ENCODE measurements at places on chromosomes 6 and 20.
A peak's percentile ranks its signal among the peaks of the same experiment; 100 is the strongest.

DNA sequence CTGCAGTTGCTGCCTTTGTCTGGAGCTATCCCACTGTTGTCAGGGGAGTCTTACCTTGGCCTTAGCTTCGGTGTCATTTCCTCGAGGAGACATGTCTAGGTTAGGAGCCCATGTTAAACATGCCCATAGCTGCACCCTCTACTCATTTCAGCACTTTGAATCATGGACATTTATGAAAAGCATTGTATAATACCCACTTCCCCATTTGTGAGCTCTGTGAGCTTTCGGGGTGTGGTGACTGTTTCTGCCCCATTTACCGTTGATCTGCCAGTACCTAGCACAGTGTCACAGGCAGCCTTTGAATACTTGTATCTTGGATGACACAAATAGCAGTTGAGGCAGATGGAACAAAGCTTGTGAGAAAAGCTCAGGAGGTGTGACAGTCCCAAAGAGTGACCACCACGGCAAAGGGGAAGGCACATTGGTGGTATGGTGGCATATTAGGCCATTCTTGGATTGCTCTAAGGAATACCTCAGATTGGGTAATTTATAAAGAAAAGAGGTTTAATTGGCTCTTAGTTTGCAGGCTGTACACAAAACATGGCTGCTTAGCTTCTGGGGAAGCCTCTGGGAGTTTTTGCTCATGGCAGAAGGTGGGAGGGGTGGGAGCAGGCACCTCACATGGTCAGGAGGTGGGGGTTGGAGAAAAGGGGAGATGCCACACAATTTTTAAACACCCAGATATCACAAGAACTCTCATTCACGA lies 42.0 kb downstream of the JARID2 start:
- no peak for DNase-seq

DNA sequence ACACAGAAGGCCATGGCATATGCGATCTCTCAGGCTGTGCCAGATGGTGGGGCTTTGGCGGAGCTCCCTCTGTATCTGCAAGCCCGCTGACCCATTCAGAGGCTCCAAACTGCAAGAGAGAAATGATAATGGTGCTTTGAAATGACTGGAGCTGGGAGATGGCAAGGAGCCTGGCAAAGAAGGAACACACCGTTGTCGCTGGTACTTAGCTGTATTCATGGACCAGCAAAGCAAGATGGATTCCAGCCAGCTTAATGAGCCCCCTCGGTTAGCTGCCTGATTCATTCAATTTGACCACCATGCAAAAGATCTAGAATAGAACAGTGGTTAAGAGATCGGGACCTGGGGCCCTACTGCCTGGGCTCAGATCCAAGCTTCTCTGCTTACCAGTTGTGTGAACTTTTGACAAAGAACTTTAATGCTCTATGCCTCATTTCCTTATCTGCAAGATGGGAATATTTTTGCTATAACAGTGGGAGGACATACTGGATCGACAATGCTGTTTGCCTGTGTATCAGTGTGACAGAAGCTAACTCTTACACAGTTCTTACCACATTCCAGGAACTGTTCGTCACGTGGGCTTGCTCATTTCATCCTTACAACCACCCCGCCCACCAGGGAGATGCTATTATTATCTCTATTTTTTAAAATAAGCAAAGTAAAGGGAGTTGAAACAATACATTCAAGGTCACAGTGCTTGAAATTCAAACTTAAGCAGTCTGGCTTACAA lies 317.8 kb upstream of the SULF2 start:
- no peak for DNase-seq

DNA sequence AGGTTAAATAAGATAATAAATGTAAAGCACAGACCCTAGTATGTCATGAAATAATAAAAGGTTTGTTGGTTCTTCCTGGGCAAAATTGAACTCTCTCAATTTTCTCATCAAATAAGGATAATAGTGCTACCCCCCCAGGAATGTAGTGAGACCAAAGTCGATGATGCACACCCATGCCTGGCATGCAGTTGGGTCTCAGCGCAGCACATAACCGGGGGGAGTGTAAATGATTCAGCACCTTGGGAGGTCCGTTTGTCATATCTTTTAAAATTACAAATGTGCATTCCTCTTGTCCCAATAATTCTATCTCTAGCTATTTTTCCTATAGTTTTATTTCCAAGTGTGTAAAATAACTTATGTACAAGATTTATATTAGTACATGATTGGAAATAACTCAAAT lies 31.3 kb upstream of the CCDC167 start:
- DNase-seq, result no peak

GRCh38 chr6:39289490-39289889 lies 24.7 kb downstream of the KCNK17 start:
- DNase-seq, result no peak

GRCh38 chr20:62047666-62048345 lies 17.9 kb downstream of the TAF4 start:
- no peak for DNase-seq

- no peak for DNase-seq
Measured at GRCh38 chr6:27726619-27727023, 185.6 kb downstream of the OR2B2 start.

GRCh38 chr20:32285082-32285620 lies 7.7 kb downstream of the KIF3B start:
- DNase-seq, result no peak

DNA sequence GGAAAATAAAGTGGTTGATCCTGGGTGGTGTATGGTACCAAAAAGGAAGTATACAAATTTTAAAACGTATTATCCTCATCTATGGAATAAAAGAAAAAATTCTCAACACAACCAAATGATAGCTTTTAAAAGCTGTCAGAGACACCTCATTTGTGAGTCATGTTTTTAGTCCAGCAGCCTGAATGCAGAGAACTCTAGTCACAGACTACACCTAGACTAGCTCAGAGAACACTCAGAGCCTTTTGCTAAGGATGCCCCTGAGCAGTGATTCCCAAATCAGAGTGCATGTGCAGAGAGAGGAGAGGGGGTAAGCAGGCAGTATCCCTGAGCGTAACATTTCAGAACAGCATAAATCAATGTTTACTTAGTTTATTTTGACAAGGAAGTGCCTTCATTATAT lies 809.3 kb downstream of the HACE1 start:
- DNase-seq, result no peak

DNA sequence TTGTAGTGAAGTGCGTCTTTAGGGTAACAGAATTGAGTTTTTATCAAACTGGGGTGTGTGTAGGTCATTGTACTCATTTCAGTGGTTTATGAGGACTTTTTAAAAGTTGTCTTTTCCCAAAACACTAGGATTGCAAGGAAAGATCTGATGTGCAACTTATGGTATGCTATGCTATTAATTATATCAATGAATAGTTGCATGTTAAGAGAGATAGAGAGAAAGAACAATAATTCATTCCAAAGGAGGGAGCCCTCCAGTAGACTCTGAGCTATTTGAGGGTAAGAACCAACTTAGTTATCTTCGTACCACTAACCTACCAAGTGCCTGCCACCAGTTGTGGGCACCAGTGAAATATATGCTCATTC lies 117.1 kb downstream of the RNF144B start:
- no peak for DNase-seq

GRCh38 chr6:43833996-43834390 lies 64.0 kb downstream of the VEGFA start:
- no peak for DNase-seq

DNA sequence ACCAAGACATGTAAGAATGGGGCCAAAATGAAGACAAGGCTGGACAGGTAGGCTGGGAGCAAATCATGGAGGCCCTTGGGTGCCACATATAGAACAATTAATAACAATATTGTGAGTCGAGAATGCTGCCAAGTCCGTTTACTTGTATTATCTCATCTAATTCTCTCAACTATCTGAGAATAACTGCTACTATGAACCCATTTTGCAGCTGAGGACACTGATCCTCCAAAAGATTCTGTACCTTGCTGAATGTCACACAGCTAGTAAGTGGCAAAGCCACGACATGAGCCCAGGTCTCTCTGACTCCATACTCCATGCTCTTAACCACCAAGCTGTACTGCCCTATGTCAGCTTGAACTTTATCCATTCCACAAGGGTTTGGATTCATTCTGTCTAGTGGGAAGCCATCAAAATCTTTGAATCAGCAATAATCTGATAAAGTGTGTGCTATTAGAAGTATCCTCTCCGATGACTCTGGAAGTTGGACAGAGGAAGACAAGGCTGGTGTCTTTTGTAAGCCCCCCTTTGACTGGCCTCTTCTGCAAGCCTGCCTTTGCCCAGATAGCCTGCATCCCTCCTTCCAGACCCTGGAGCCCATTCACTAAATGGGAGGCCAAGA lies 43.5 kb upstream of the PDYN start:
- no peak for DNase-seq

DNA sequence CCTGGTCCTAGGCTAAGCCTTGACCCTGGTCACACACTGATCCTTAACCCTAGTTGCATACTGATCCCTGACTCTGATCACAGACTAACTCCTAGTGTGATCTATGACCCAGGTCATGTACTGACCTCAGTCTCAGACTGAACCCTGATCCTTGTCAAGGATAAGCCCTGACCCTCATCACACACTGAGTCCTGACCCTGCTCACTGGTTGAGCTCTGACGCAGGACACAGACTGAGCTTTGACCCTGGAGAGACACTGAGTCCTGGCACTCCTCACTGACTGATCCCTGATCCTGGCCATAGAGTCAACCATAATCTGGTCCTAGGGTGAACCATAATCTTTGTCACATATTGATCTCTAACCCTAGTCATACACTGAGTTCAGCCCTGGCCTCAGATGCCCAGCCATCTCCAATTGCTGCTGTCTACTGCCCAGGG lies 37.9 kb downstream of the KCNB1 start:
- DNase-seq, result no peak

GRCh38 chr20:8722277-8722928 lies 346.5 kb upstream of the PLCB4 start:
- DNase-seq, result no peak

GRCh38 chr6:39440039-39440426 lies 117.5 kb upstream of the KCNK16 start:
- DNase-seq, result no peak

- DNase-seq, result no peak
Measured at GRCh38 chr6:114419175-114419574, 76.4 kb upstream of the HS3ST5 start.

GRCh38 chr6:3585320-3585935 lies 128.6 kb upstream of the SLC22A23 start:
- no peak for DNase-seq

DNA sequence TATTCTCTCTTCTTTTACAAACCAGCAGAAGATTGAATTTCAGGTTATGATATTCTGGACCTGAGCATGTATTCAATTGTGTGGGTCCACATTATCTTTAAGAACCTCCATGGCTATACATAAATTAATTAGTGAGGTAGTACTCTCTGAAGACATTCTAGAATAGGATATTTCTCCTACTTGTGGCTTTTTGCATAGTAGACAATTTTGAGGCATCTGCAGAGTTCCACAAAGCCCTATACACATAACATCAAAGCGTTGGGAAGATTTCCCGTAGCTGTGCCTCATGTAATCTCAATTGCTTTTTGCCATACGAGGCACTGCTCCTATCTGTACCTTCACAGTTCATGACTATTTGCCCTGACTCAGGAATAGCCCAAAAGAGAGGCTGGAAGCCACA lies 395.4 kb upstream of the RGS17 start:
- DNase-seq, result no peak

DNA sequence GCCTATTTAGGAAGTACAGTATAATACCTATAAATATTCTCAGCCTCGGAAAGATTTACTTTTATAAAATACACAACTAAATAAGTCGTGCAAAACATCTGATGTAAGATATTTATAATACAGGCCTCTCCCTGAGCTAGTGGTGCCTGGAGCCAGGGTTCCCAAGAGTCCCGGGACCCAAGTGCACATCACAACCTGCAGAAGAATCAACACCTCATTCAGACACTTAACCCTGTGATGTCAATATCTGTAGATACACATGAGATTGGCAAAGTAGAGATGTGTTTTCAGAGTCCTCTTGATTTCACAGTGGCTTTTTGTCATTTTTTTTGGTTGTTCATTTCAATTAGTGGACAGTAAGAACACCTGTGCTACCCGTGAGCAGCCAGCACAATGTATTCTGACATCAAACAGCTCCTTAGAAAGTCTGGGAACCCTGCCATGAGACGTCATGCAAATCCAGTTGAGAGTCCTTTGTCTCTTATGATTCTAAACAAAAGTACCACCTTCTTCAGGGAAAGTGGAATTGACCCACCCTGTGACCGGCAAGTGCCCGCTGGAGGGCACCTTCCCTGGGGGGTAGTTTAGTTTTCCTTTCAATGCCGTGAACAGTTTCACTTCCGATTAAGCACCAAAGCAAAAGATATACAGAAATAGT lies 101.6 kb downstream of the DACT2 start:
- no peak for DNase-seq

GRCh38 chr20:57717797-57718196 lies 8.0 kb upstream of the PMEPA1 start:
- DNase-seq, result peak; percentile 88

GRCh38 chr20:37395410-37395797 lies 49.5 kb downstream of the SRC start:
- DNase-seq, result no peak

DNA sequence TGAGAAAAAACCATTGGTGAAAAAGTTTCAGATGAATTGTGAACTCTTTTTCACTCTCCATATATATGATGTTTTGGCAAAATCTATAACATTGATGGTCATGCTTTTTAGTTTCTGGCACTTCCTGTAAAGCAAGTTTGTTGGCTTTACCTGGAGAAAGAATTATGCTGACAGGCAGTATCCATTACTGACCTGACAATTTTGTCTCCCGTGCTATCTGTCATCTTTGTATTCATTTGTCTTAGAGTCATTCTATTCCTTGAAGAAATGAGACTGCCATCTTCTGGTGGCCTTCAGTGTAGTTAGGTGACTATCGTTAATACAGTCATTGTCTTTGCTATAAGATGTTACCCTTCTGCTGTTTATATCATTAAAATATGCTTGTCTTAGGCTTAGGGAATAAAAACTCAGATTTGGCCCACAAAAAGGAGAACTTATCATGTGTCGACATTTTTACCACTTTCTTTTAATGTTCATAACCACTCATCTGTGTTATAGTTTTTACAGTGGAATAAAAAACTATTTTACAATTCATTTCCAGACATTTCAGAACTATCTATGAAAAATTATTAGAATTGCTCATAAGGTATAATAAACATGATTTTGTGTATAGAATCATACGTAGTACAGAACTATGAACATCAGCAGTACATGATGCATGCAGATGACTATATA lies 707.0 kb downstream of the EPM2A start:
- DNase-seq, result peak; percentile 4

- peak; percentile 61 for DNase-seq
Measured at GRCh38 chr20:41697861-41698559, 79.8 kb upstream of the CHD6 start.

Measured in T47D (cell line).